Stimulated activated CD4-positive, alpha-beta T cell treated with anti-CD3 and anti-CD28 coated beads, Interleukin-12 subunit alpha, Interleukin-12 subunit beta, amount 100 ng/mL, for 4 hours (primary cell): ENCODE measurements at places on chromosomes 2 and 18.

DNA sequence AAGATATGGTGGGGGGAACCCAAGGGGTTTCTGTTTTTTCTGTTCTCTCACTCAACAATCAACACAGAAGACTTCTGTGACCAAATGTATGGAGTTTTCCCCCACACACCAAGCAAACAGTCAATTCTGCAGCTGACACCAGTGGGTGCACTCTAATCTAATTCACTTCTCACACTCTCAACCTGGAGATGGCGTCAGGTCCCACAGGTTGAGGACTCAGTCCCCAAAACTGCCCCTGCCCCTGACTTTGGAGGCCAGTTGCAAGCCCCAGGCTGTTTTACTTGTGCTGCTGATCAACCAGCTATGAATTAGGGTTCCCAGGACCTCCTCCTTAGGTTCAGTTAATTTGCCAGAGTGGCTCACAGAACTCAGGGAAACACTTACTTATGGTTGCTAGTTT, 6.2 kb downstream of the RNU2-63P start:
- no peak for DNase-seq

DNA sequence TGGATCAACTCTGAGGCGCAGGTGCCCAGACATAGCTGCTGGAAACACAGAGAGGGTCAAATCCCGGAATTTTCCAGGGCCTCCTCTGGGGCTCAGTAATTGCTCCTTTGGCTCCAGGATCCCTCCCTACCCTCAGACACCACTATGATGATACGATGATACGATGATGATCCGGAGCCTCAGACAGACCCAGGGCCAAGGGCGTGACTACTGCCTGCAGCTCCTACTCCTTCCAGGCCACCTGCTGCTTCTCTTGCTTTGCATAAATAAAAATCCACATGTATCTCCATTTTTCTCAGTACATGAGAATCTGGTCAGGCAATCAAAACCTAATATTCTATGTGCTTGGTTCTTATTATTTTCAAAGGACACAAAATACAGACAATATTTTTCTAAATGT, 33.7 kb downstream of the MRPL35 start:
- no peak for DNase-seq

GRCh38 chr2:19120941-19121750, 237.3 kb downstream of the OSR1 start:
- no peak for DNase-seq

GRCh38 chr2:98541489-98541888, 66.8 kb downstream of the COA5 start:
- DNase-seq = no peak

- DNase-seq = no peak
Observed at GRCh38 chr2:164624316-164624715, 3.0 kb upstream of the GRB14 start.

DNA sequence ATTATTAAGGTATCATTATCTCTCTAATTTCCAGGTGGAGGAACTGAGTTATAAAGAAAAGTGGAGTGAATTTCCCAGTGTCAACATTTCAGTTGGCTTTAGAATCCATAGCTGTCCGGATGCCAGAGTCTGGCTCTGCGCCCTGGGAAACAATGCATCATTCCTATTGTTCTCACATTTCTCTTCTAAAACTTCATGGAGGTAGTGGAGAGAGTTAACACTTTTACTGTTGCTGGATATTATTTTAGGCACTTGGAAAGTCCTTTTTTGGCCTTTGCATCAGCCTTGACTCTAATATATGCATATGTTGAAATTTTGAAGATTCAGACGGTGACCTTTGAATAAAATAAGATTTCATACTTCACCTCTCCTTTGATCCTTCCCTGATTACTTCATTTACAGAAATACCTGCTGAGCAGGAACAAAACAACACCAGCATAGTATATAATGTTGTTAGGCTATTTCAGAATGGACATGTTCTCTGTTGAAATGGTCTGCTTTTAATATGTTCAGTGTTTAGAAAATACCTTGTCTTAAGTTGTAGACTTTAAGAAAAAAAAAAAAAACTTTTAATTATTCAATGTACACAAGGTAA, 148.8 kb downstream of the EPHA4 start:
- DNase-seq = no peak

DNA sequence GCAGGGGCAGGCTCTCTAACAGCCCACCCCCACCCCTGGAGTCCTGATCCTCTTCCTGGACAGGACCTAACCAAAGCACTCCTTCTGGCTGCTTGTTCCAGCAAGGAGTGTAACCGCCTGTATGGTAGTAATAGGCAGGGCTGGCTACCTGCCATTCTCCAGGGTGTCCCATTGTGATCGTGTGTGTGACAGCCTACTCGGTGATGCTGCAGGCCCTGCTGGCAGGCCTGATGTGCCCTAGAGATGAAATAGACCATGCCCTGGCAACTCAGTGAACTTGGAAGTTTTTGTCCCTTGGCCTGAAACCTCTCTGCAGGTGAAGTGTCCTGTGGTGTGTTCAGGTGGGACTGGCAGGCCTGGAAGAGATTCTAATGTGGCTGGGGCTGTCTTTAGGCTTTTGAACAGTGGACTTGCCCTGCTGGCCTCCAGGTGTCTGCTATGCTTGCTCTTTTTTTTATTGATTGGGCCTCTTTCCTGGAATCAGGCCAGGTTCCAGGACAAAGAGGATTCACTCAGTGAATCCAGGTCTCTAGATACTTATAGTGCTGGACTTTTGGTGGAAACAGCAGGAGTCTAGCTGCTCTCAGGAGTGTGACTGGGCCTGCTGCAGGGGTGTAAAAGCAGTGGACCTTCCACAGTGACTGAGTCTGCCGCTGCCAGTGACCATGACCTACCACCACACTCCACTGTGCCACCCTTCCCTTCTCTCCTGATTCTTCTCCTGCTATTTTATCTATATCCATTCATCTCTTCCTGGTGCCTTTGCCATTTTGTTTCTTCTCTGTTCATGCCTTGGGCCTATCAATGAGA, 132.1 kb downstream of the CTIF start:
- DNase-seq = no peak

DNA sequence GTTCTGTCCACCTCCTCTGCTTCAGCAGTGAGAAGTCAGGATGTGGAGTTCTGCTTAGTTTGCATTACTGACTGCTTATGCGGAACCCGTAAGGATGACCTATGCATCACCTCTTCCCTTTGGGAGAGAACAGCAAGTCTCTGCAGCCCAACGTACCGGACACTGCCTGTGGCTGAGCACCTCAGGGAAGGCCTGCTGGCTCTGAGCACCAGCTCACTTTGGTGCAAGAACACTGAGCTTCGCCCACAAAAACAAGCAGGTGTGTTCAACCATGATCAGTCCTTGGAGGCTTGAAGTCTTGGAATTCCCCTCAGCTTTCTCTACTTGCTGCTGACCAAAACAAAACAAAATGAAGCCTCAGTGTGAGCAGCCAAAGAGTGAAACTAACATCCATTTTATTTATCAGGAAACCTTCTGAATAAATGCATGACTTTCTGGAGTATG, 52.7 kb upstream of the NCK2 start:
- DNase-seq = no peak

DNA sequence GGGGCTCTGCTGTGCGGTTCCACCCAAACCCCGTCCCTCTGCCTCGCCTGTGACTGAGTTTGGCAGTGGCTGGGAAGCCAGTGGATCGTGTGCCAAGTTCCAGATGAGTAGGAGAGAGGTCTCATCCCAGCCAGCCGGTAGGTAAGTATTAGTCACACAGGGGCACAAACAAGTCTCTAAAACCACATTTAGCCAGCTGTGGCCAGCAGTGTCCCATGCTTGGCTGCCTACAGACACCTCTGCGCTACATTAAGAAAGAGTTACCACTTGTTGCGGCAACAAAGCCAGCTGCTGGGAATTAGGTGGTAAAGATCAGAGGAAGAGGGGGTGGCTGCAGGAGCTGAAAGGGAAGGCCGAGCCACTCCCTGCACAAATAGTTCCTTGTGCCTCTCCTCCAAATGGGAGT, 81.2 kb downstream of the GATA6 start:
- no peak for DNase-seq

DNA sequence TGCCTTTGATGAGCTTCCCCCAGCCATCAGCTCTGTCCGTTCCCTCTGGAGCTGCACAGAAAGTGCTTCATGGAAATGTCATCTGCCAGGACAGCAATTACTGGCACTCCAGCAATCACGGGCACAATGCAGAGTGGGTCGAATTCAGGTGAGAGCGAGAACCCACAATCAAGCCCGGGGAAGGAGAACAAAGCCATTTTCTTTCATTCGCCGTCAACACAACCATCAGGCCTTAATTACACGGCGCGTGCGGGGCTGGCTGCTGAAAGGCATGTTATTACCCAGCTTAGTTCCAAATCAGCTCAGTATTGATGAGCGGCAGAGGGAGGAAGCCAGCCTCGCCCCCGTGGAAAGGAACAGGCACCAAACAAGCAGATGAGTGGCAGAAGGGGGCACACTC, 143.9 kb downstream of the MYT1L start:
- no peak for DNase-seq

DNA sequence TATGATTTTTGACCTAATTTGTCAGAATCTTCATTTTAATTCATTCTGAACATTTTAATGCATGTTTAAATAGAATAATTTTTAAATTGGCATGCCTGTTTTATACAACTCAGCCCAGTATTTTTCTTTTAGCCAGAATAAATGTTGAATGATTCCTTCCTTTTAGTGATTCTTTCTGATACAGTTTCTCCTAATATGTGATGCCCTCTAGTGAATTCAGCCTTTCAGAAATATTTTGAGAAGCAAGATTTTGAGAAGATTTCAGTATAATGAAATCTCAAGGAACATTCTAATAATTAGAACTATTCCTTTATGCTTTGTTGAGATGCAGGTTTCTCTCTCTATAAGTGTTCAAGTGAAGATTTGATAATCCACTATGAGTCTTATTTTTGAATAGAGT, 28.5 kb downstream of the LCLAT1 start:
- DNase-seq = no peak

GRCh38 chr2:160721089-160722040, 227.8 kb upstream of the RBMS1 start:
- no peak for DNase-seq

DNA sequence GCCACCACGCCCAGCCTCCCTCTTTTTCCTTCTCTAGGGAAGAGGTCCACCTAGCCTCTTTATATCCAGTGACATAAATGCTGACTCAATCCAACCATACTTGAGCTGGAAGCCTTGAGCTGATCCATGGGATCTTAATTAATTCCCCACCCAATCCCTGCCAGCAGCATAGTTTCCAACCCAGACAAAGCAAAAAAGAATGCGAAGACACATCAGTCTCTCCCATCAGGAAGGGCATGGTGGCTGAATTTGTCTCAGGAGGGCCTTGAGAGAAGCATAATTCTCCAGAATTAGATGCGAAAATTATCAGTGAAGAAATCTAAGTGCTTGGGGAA, 22.5 kb downstream of the CASP10 start:
- DNase-seq = no peak

- DNase-seq = no peak
Observed at GRCh38 chr18:47263150-47263429, 11.6 kb upstream of the SKOR2 start.

DNA sequence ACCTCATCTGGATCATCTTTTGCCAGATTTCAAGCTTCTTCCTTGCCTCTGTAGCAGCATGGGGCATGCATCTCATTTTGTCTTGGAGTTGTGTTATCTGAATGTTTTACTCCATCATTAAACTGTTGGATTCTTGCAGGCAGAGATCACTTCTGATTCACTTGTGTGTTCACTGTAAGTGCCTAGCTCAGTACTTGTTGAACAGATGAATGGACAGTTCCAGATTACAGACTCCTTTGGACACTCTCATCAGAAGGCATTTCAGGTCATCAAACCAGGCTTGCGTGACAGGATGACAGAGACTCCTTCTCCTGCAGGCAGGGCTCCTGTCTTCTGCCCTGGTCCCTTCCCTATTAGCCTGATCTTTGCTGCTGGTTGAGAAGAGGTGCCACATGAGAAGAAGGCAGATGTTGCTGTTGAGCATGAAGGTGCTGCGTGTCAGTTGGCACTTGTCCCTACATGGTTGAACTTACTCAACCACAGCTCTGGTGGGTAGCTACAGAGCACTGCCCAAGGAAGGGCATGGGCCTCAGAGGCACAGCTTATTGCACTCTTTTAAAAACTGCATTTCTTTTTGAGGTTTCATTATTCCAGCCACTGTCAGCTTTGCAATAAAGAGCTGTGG, 58.9 kb downstream of the INPP4A start:
- no peak for DNase-seq

DNA sequence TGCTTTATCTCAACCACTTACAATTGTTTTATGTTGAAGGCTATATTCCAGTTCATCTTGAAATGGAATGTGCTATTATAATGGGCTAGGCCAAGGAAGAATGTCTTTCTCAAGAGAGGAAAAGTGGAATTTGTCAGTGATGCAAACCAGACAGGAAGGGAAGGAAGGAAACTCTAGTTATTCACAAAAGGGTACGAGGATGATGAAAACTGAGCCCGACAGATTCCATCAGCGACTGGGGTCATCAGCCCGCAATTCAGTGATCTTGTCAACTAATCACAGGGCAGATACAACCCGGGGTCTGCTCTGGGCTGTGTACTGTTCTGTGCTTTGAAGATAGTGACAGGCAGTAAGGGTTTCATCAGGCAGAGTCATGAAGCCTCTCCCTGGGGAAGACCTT, 23.4 kb upstream of the LYPD6 start:
- no peak for DNase-seq

- DNase-seq = no peak
Observed at GRCh38 chr2:69766014-69766413, 24.1 kb downstream of the ANXA4 start.

- DNase-seq = no peak
Observed at GRCh38 chr2:46983065-46983801, 67.6 kb upstream of the MCFD2 start.

GRCh38 chr2:205781244-205781931, 99.1 kb downstream of the NRP2 start:
- DNase-seq = no peak

DNA sequence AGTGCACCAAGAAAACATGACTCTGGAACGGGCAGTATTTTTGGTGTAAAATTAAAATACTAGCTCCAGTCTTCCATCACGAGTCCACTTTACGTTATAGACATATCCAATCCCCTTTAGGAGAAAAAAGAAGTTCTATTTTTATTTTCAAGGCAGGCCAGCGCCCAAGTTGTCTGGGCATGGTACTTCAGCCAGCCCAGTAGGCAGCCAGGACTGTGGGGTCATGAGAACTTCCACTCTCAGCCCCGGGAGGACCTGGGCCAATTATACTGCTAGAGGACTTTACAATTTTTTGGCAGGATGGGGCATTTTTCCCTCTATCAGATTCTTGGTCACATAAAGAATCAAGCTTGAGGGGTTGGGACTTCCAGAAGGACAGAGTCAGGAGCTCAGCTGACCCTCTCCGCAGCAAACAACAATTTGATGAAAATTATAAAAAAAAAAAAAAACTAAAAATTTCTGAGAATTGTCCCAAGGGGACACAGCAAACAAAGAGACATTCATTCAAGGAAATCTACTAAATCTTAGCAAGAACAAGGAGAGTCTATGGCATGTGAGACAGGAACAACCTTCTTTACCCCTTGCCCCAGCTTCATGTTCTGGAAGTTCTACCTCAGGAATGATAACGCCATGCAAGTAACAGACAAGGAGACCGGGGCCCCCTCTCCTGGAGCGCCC, 37.3 kb upstream of the B3GNT2 start:
- DNase-seq = no peak

DNA sequence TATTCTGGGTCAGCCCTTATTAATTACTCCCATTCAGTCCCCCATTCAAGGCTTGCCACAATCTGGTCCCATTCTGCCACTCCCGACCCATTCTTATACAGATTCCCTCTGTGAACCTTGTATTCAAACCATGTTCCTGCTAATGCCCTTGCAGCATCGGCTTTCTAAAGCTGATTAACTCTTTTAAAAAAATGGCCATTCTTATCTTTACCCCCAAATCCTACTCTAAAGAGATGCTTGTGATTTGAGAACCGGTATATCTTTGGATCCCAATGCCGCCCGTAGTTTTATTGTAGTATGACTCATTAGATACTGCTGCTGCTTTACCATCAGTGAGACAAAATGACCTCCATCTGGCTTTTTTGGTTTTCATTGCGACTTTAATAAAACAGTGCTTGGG, 72.2 kb downstream of the XRCC5 start:
- no peak for DNase-seq
